ENCODE measurements at places on chromosomes 7 and 10.
A peak's percentile ranks its signal among the peaks of the same experiment; 100 is the strongest.

DNA sequence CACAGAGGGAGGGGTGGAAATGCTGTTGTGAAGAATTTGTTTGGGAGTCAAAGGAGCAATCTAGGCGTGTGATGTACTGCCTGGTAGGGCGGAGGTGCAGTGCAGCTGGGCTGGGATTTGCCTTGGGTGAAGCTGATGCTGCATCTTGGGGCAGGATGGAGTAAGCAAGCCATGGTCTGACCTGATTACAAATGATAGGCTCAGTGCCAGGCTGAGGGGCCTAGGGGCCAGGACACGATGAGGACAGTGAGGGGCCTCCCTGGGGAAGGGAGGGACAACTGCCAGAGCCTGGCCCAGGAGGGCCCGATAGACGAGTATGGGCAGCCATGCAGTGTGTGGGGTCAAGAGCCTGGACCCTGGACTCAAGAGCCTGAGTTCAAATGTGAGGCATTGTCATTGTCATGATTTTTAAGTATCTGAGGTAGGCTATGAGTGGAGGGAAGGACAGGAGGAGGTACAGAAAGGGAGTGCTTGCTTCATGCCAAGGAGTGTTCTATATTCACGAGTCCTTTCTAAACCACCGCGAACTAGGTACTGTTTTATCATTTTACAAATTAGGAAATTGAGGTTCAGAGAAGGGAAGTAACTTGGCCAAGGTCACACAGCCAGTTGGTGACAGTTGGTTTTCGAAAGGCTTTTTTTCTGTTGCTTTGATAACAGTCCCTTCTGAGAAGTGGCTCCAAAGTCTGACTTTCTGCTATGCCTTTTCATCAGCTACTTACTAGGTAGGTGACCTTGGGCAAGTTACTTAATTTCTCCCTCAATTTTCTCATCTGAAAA, 29.7 kb downstream of the HIF1AN start:
- no peak for DNase-seq

DNA sequence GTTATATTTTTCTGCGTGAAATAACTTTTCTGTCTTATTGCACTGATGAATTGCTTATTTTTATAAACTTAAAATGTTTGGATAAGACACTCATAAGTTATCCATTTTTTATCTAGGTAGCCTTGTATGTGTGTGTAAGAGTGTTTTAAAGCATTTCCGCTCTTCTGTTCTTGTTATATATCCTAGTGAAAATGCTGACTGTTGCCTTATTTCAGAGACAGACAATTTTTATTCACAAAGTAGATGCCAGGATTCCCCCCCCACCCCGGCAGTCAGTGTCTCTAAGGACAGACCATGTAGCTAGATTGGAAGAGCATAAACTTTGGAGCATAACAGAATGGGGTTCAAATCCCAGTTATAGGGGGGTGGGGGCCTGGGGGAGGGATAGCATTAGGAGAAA, 1.6 kb downstream of the SMC3 start:
- DNase-seq, result no peak

DNA sequence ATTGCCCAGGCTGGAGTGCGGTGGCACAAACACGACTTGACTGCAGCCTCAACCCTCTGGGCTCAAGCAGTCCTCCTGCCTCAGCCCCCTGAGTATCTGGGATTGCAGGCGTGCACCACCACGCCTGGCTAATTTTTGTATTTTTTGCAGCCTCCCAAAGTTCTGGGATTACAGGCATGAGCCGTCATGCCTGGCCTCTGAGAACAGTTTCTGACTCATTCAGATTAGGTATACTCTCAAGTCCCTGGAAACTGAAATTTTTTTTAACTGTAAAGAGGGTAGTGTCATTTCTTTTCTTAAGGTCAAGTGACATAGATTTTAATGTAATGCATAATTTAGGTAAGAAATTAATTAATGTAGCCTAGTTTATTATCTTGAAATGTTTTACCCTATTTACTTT, 104.7 kb downstream of the SEPTIN7 start:
- no peak for DNase-seq

GRCh38 chr10:102643336-102644065, 778 bp upstream of the TRIM8 start:
- no peak for DNase-seq

GRCh38 chr7:51187941-51188340, 128.7 kb downstream of the COBL start:
- no peak for DNase-seq

- DNase-seq, result no peak
Observed at GRCh38 chr10:82968533-82968932, 1093.5 kb downstream of the NRG3 start.

DNA sequence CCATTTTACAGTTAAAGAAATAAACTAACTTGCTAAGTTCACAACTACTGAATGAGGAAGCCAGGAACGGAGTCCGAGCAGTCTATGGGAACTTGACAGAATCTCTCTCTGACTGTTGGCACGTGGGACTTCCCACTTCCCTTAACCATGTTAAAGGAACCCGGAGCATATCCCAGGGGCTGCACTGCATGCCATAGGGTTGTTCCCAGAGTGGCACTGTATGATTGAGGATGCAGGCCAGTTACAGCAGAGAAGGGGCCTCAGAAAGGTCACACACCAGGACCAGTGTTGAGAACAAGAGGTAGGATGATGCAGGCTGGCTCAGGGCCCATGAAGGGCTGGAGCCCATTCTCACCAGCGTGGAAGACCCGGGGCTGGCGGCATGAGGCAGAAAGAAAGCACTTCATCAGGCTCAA, 201.8 kb downstream of the NSUN6 start:
- no peak for DNase-seq

DNA sequence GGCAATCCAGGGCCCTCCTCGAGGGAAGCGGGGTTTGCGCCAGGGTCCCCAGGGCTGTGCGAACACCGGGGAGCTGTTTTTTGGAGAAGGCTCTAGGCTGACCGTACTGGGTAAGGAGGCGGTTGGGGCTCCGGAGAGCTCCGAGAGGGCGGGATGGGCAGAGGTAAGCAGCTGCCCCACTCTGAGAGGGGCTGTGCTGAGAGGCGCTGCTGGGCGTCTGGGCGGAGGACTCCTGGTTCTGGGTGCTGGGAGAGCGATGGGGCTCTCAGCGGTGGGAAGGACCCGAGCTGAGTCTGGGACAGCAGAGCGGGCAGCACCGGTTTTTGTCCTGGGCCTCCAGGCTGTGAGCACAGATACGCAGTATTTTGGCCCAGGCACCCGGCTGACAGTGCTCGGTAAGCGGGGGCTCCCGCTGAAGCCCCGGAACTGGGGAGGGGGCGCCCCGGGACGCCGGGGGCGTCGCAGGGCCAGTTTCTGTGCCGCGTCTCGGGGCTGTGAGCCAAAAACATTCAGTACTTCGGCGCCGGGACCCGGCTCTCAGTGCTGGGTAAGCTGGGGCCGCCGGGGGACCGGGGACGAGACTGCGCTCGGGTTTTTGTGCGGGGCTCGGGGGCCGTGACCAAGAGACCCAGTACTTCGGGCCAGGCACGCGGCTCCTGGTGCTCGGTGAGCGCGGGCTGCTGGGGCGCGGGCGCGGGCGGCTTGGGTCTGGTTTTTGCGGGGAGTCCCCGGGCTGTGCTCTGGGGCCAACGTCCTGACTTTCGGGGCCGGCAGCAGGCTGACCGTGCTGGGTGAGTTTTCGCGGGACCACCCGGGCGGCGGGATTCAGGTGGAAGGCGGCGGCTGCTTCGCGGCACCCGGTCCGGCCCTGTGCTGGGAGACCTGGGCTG, 26.0 kb downstream of the PRSS2 start:
- peak; percentile 65 for DNase-seq

DNA sequence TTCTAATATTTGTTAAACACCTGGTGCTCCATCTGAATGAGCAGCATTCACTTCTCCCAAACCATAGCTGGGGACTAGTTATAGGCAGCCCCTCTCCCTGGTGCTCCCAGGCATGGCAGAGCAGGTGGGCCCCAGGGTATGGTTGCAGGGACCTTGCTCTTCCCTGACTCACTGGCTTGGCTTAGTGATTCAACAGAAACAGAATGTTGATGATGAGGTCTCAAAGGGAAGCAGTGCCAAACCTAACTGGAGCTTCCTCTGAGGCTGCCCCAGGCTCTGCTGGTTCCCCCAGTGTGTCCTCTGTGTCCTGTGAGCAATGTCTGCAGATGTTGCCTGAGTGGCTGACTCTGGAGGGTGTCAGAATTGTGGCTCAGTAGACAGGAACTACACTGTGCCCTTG, 3.7 kb downstream of the GPR26 start:
- no peak for DNase-seq

- DNase-seq, result no peak
Observed at GRCh38 chr10:86099542-86100334, 266.9 kb downstream of the GRID1 start.

GRCh38 chr7:40498924-40499510, 364.2 kb downstream of the SUGCT start:
- no peak for DNase-seq

DNA sequence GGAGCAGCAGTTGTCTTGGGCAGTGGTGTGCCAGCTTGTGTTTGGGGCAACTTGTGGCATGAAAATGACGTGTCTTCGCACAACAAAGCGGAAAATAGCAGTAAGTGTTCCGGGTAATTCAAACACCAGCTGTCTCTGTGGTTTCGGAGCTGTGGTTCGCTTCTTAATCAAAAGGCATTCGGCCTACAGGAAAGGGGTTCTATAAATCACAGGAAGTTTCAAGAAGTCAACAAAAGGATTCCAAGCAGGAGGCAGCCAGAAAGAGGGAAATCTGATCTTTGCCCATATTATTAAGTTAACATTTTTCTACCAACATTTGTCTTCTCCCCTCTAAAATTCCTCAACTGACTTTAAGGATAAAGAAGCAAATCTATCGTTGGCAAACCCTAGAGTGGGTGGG, 353.4 kb downstream of the FGFR2 start:
- DNase-seq, result no peak

GRCh38 chr7:106034383-106034782, 71.3 kb downstream of the CDHR3 start:
- DNase-seq, result no peak

DNA sequence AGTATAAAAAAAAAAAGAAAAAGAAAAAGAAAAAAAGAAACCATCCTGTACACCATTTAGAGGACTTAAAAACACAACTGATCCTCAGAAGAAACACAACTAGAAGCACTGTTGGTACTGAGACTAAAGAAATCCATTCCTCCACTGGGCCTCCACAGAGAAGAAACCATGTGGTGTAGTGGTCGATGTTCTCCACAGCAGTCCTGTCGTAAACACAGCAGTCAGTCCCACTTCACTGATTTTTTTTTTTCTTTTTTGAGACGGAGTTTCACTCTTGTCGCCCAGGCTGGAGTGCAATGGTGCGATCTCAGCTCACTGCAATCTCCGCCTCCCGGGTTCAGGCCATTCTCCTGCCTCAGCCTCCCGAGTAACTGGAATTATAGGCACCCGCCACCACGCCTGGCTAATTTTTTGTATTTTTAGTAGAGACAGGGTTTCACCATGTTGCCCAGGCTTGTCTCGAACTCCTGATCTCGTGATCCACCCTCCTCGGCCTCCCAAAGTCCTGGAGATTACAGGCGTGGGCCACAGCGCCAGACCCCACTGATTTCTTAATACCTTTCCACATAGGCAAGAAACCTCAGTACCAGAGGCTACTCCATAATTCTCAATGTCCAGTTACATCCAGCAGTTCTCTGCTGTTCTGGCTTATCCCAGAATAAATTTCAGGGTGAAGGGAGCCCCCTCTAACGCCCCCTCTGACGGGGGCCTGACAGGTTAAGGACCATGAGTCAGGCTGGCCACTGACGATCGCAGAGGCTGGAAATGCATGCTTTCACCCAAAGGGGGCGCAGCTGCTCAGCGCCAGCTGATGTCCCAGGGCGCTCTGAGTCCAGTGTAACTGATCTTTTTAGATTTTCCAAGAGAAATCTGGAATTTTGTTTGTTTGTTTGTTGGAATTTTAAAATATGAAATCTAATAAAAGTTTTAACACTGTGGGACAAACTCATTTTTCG, 24.8 kb upstream of the FFAR4 start:
- no peak for DNase-seq

DNA sequence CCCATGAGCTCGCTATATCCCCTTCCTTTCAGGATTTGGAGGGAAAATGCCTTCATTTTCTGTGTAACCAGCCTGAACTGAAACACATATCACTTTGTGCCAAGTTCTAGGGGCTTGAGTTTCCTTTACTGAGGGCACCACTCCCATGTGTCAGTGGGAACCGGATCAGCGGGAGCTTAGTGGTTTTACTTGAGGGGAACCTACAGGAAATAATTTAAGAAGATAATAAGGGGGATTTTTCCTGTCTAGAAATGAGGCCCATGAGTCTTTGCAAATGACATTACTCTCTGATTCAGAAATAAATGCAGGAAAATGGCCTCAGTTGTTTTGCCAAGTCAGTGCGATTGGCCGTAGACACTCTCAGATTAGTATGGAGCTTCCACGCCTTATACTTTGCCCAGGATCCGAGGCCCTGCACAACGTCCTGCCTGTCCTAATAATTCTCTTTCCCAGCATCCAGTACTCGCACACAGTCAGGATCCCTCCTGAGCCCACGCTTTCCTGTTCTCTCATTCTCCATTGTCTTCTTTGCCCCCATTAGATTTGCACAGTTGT, 86.4 kb upstream of the LYZL1 start:
- no peak for DNase-seq

- no peak for DNase-seq
Observed at GRCh38 chr10:4136121-4136520, 351.1 kb upstream of the KLF6 start.

- no peak for DNase-seq
Observed at GRCh38 chr7:69732203-69732602, 133.9 kb downstream of the AUTS2 start.

DNA sequence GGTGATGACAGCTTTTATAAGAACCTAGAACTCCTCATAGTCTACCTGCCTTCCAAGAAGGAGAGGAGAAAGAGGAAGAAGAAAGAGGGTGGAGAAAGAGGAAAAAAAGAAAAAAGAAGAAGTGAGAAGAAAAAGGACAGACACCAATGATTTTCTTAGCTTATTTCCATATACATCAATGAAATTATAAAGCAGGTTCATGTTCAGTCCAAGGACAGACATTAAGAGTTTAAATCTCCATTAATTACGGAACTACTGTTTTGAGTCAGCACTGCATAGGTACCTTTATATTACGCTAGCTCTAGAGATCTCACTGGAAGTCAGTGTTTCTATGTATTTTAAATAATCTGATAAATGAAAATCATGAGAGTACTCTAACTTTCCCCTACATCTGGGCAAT, 309.0 kb upstream of the HGF start:
- no peak for DNase-seq

GRCh38 chr10:97574374-97575126, 2.0 kb downstream of the ANKRD2 start:
- no peak for DNase-seq

- no peak for DNase-seq
Observed at GRCh38 chr7:134153493-134154136, 26.5 kb downstream of the LRGUK start.

GRCh38 chr10:31599626-31600504, 280.8 kb downstream of the ZEB1 start:
- DNase-seq, result no peak

- DNase-seq, result no peak
Observed at GRCh38 chr7:140225562-140226249, 48.9 kb upstream of the KDM7A start.

All from activated gamma-delta T cell treated with Interleukin-2 at 50 U/mL for 16 hours (primary cell).